ENCODE measurements at places on chromosomes 6 and 20.

DNA sequence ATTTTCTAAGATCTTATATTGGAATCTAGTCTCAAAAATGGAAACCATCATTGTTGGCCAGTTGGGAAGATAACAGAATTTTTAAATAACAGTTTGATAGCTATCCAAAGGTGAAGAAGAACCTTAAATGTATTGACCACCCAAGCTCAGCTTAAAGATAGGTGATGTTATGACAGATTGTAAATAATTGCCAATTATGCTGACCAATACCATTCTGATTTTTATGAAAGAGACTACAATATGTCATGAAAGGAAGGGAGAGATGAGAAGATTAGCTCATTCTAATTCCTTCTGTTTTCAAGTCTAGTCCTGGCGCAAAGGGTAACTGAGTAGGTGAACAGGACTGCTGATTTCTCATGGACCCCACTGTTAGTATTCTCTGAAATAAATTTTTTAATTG is 5.7 kb upstream of the TAB2 start:
- no peak for DNase-seq

- no peak for DNase-seq
Measured at GRCh38 chr20:432208-432607, 24.1 kb downstream of the RBCK1 start.

- no peak for DNase-seq
Measured at GRCh38 chr20:8012724-8013123, 6.8 kb downstream of the TMX4 start.

- DNase-seq = no peak
Measured at GRCh38 chr20:55514531-55514930, 490.8 kb downstream of the CBLN4 start.

DNA sequence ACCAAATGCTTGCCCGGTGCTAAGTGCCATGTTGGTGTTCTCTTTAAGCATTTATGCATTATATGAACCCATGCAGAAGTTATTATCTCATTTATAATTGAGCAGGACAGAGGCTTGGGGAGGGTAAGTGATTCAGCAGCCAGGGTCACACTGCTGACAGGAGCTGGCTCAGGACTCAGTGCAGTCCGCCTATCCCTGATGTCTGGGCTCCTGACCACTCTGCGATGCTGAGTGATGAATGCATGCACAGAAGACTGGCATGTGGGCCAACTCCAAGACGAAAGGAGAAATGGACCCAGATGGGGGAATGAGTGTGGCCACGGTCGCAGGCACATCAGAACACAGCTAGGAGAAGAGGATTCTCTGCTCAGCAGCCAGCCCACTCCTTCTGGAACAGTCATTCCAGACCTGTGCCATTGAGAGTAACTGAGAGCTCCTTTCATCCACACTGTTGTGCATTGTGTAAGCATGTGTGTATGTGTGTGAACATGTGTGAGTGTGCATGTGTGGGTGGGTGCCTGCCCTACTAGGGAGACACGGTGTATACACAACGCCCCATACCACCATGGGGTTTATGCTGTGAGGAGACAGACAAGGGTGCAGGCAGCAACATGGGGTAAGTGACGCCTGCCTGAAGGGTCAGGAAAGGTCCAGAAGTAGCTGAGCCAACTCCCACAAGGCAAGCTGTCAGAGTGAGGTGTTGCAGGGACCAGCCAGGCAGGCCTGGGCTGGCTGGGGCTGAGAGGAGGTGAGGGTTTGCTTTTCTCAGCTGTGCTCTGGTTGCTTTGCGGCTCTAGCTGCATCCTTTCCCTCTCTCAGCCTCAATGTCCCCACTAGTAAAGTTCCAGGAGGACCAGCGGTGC is 97.8 kb upstream of the PMEPA1 start:
- no peak for DNase-seq

GRCh38 chr6:114648847-114649246 is 306.0 kb upstream of the HS3ST5 start:
- no peak for DNase-seq

GRCh38 chr6:139647841-139648240 is 273.4 kb upstream of the CITED2 start:
- DNase-seq = no peak

DNA sequence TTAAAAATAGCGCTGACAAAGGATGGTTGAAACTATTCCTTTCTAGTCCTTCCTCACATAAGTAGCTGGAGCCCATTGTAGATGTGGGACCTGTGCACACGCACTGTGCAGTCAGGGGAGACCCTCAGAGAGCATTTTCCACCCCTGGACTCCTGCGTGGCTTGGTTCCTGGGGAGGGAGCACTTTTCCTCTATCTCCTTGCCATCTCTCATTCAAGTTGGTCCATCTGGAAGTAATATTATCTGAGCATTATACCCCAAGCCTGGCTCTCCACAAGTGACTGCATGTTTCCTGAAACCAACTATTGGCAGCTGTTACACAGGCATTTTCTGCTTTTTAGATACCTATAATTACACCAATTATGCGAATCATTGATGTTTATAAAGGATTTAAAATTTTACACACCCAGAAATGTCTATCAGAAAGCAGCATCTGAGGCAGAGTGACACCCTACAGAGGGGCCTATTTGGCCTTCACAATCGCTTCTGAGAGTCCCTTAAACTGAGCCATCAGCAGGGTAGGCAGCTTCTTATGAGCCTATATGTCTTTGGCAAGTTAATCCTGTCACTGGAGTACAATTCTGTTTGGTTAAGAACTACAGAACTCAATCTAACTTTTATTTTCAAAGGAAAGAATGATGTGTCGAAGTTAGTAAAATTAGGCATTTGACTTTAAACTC is 18.7 kb downstream of the SOX4 start:
- peak; percentile 55 for DNase-seq

- DNase-seq = no peak
Measured at GRCh38 chr6:89525786-89526562, 93.0 kb downstream of the ANKRD6 start.

- peak; percentile 17 for DNase-seq
Measured at GRCh38 chr6:16758163-16758975, 2.9 kb downstream of the ATXN1 start.

DNA sequence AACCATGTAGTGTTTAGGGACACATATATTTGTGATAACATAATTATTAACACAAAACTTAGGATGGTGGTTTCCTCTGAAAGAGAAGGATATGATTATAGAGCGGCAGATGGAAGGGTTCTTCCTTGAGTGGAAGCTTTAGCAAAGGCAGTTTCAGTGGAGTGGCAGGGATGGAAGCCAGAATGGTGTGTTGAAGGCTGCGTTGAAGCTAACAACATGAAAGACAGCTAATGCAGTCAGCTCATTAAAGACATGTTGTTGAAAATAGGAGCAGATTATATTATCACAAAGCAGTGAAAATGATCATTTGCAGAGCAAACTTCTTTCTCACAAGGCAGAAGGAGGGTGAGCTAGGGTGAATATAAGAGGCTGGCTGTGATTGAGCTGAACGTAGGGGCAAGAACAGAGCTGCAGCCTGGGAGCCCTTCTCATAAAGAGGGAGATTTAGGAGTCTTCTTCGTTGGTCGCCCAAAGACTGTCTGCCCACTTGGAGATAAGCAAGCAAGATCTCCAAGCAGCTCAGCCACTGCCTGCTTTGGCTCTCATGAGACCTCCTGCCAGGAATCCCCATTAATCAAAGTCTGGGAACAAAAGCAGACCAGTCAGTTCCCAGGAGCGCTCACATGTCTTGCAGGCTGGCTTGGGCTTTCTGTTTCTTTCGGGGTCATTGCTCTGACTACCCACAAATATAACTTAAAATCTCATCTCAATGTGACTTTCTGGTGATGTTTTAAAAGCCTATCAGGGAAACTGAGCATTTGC is 2.6 kb upstream of the ANKRD6 start:
- peak; percentile 76 for DNase-seq

DNA sequence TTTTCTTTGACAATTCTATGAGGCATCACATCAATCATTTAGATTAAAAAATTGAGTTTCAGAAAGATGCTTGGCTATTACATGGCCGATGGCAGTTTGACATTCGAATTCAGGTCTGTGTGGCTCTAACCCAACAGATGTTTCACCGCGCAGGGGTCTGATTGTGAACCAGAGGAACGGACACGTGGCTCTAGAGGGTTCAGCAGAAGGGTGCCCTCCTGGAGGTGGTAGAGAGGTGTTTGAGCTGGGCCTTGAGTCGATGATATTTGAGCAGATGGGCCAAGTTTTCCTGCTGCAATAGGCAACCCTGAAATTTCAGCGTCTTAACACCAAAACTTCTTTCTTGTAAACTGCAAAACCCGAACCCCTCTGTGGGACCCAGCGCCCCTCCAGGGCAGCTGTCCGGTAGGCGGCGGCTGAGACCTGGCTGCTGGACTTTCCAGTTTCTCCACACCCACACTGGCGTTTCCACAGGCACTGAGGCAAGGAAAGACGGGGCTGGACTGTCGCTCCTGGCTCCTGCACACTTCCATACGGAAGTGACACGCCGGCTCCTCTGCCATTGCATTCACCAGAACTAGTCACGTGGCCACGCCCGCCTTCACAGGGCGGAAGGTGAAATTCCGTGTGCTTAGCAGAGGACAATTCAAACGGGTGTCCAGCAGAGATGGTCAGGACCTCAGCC is 11.3 kb upstream of the AFDN start:
- peak; percentile 31 for DNase-seq

DNA sequence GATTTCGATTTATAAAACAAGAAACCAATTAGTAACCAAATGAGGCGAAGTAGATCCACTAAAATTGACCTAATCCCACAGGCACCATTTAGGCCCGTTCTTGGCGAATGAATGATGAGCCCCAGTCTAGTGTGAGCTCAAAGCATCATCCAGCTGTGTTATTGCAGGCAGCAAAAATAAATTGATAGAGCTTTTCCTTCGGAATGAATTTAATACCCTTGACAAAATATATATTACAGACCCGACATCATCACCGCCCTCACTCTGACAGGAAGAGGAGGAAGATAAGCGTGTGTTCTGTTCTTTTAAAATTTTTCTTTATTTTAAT is 7.8 kb downstream of the SIM1 start:
- DNase-seq = no peak

- DNase-seq = no peak
Measured at GRCh38 chr6:47044397-47044796, 2.3 kb upstream of the ADGRF1 start.

- DNase-seq = peak; percentile 43
Measured at GRCh38 chr20:52001999-52002666, 189.4 kb downstream of the ZFP64 start.

- DNase-seq = no peak
Measured at GRCh38 chr6:37149745-37150144, 20.2 kb upstream of the PIM1 start.

- DNase-seq = no peak
Measured at GRCh38 chr6:21109391-21110178, 484.0 kb upstream of the SOX4 start.

GRCh38 chr20:34824806-34825529 is 483 bp downstream of the NCOA6 start:
- peak; percentile 60 for DNase-seq

- DNase-seq = no peak
Measured at GRCh38 chr20:10709916-10710315, 36.1 kb upstream of the JAG1 start.

DNA sequence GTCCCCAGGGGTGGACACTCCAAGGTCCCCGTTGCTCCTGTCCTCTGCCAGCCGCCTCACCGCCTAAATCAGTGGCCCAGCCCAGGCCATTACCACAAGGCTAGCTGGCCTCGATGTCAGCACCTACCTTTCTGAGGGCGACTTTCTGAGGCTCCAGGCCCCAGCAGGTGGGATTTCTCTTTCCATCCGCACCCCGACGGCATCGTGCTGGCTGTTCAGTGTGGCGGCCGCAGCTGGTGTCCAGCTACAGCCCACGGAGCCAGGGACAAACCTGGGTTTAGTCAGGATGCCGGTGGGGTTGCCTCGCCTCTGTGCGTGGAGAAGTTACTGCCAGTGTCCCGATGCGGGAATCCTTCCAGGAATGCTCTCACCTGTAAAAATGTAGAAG is 60.8 kb downstream of the ERMARD start:
- no peak for DNase-seq

DNA sequence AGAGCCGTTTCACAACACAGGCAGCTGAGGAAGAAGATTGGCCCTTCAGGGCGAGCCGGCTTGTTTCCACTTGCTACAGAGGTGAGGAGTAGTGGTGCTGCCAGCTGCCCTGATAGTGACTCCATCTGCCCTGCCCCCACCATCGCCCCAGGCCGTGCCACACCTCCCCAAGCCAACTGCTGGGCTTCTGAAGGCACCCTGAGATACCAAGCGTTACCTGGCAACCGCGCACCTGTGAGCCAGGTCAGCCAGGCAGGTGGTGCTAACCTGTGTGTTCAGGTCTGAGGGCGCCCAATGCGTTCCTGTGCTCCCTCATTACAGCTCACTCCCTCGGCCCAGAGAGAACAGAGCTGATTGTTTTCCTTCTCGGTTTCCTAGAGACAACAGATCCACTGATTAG is 299.1 kb upstream of the ID4 start:
- DNase-seq = peak; percentile 98

DNA sequence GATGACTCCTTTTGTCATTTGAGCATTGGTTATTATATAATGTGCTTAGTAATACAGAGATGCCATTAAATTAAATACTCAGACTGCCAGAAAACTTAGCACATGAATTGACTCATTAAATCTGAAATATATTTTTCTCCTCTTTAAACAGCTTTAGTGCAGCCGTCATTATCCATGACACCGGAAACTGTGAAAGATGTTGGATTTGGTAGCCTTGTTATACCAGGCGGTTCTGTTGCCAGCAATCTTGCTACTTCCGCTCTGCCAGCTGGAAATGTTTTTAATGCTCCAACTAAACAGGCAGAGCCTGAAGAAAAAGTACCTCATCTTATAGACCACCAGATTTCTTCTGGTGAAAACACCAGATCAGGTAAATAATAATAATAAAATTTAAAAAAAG is 97.6 kb downstream of the SCAF8 start:
- no peak for DNase-seq

GRCh38 chr20:19926591-19926990 is 90.6 kb upstream of the NAA20 start:
- no peak for DNase-seq

DNA sequence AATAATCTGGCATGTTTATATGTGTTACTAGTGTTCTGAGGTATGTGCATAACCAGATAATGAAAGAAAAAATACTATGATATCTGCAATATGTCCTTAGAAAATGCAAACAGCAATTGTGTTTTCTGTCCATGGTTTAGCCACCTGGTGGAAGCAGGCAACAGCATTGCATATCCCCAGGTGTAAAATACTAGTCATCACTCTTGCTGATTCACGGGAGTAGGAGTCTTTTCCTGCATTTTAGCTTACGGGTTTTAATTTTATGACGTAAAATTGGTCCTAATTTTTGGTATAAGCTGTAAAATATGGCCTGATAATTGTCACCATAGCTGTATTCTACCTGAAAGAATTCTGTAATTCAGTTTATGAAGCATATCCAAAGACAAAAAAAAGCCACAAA is 2.5 kb downstream of the RNF182 start:
- DNase-seq = peak; percentile 44

- no peak for DNase-seq
Measured at GRCh38 chr6:116012951-116013350, 47.7 kb downstream of the FRK start.

DNA sequence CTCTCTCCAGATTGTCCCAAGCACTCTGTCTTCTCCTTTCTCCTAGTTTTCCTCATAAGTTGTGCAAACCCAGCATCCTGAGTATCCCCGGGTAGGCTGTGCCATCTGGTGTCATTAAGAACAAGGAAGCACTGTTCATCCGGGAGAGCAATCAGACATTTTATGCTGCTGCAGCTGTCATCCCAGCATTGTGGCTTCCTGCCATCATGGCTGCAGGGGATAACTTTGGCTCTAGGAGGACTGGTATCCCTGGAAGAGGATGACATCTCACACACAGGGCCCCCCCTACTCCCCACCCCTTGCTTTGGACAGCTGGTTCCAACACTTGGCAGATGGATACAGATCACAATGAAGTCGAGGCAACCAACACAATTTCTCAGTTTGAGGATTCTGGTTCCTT is 1195.1 kb upstream of the MAP3K7 start:
- DNase-seq = peak; percentile 33
